ENCODE measurements at places on chromosomes 7 and 10. TPM values are rescaled to one million over a fixed set of nuclear protein-coding genes. Genes with fewer than 3 reads are reported as not detected.

Gene CALML5
- not detected for total RNA-seq

Gene IGF2BP3
- total RNA-seq = 0.41 TPM

Gene ACTR3C
- 9.1 TPM for total RNA-seq

Gene SEC31B
- 272 TPM for total RNA-seq

Gene CYP3A4
- not detected for total RNA-seq

Gene IFIT1B
- not detected for total RNA-seq

Gene PMS2
- 21.4 TPM for total RNA-seq

Gene PNPLA8
- 19.7 TPM for total RNA-seq

Gene RARRES2
- total RNA-seq = not detected

Gene MSS51
- 2.9 TPM for total RNA-seq

Gene CALHM1
- total RNA-seq = 0.25 TPM

Gene PPA1
- total RNA-seq = 166 TPM

Gene SMIM30
- 21.6 TPM for total RNA-seq

Gene DPY19L1
- total RNA-seq = 13.9 TPM

Gene FAM171A1
- total RNA-seq = 9.9 TPM

Gene PIK3CG
- 51.2 TPM for total RNA-seq

Gene FFAR4
- not detected for total RNA-seq

Gene PNLIPRP1
- not detected for total RNA-seq

Gene SPACDR
- total RNA-seq = 2.3 TPM

Gene TMEM176A
- not detected for total RNA-seq

Gene NPSR1
- not detected for total RNA-seq

Gene WEE2
- total RNA-seq = not detected

Gene SKIDA1
- not detected for total RNA-seq

Gene SNCG
- total RNA-seq = 1.3 TPM

Gene OR9A2
- not detected for total RNA-seq

Measured in activated naive CD4-positive, alpha-beta T cell treated with anti-CD3 and anti-CD28 coated beads, Interleukin-2, amount 10 ng/mL, durations not matched to agents 5 hours and 36 hours (primary cell).